ENCODE measurements at places on chromosomes 5 and 9.

DNA sequence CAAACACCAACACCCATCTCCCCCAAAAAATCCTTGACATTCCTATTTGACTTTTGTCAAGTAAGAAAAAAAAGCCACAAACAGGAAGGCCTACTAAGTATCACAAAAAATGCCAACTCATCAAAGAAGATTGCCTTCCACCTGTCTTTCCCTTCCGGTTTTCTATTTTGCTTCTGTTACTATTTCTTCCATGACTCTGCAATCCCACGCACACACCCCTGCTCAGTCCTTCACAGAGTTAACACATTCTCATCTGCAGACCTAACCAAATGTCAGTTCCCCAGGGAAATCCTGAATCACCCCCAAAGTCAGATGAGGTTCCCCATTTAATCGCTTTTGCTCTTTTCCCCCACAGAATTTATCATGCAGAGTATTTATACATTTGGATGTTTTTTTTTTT lies 15.1 kb downstream of the LPAR1 start:
- DNase-seq = no peak

- no peak for DNase-seq
These were observed 204.9 kb downstream of the LRRC70 start for GRCh38 chr5:62783374-62784057.

- DNase-seq = no peak
These were observed 46.7 kb downstream of the SLCO4C1 start for GRCh38 chr5:102249381-102249780.

- peak; percentile 19 for DNase-seq
These were observed 20.3 kb upstream of the UNC5A start for GRCh38 chr5:176789873-176790615.

GRCh38 chr9:89023740-89024139 lies 32.5 kb downstream of the S1PR3 start:
- DNase-seq = no peak

DNA sequence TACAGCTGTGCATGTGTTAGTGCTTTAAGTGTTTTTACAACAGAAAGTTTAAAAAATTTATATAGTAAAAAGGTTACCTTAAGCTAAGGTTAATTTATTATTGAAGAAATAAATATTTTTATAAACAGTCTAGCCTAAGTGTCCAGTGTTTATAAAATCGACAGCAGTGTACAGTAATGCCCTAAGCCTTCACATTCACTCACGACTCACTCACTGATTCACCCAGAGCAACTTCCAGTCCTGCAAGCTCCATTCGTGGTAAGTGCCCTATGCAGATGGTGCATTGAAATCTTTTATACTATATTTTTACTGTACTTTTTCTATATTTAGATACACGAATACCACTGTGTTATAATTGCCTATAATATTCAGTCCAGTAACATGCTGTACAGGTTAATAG lies 159.1 kb downstream of the ROR2 start:
- DNase-seq = no peak

GRCh38 chr5:171316258-171317121 lies 7.4 kb downstream of the TLX3 start:
- no peak for DNase-seq

GRCh38 chr5:159802661-159803060 lies 113.6 kb upstream of the ADRA1B start:
- DNase-seq = no peak
